ENCODE measurements at places on chromosomes 4 and X. TPM values are rescaled to one million over a fixed set of nuclear protein-coding genes. Genes with fewer than 3 reads are reported as not detected.

The CHIC1 gene
- 4.4 TPM for total RNA-seq

The ATP1B4 gene
- not detected for total RNA-seq

The PCSK1N gene
- total RNA-seq, result 1.4 TPM

The RENBP gene
- total RNA-seq, result 15.8 TPM

The PRDM5 gene
- total RNA-seq, result 0.51 TPM

The GPM6B gene
- total RNA-seq, result not detected

The PAGE5 gene
- not detected for total RNA-seq

The CXCL5 gene
- total RNA-seq, result not detected

The MBNL3 gene
- 19.8 TPM for total RNA-seq

The RBMX gene
- total RNA-seq, result 285 TPM

The PLK4 gene
- total RNA-seq, result 42.0 TPM

The SCFD2 gene
- total RNA-seq, result 21.4 TPM

The CSAG1 gene
- not detected for total RNA-seq

The IDUA gene
- total RNA-seq, result 4.8 TPM

The SAGE1 gene
- not detected for total RNA-seq

The NUDT10 gene
- 4.9 TPM for total RNA-seq

The KCND1 gene
- 2.6 TPM for total RNA-seq

The SPATA18 gene
- total RNA-seq, result 0.58 TPM

The ATP6AP1 gene
- total RNA-seq, result 22.5 TPM

The ZMAT1 gene
- 3.3 TPM for total RNA-seq

The CACNA1F gene
- 1.1 TPM for total RNA-seq

The SMIM10L2A gene
- 0.23 TPM for total RNA-seq

The NDNF gene
- total RNA-seq, result 0.34 TPM

The SMPX gene
- not detected for total RNA-seq

The RHOXF2B gene
- not detected for total RNA-seq

The DDX53 gene
- not detected for total RNA-seq

The RS1 gene
- not detected for total RNA-seq

The MAGEB1 gene
- not detected for total RNA-seq

The SLC6A14 gene
- total RNA-seq, result not detected

The ENOPH1 gene
- total RNA-seq, result 83.5 TPM

The BEX2 gene
- total RNA-seq, result 13.6 TPM

The HERC5 gene
- total RNA-seq, result 10.5 TPM

The KLHL4 gene
- not detected for total RNA-seq

The NXF2B gene
- not detected for total RNA-seq

The ARL9 gene
- 0.25 TPM for total RNA-seq

All from activated CD8-positive, alpha-beta T cell treated with anti-CD3 and anti-CD28 coated beads for 36 hours (primary cell).